ENCODE measurements at places on chromosomes 5 and 9. TPM values are rescaled to one million over a fixed set of nuclear protein-coding genes. Genes with fewer than 3 reads are reported as not detected.

The MAPK9 gene
- 25.0 TPM for total RNA-seq

DNA sequence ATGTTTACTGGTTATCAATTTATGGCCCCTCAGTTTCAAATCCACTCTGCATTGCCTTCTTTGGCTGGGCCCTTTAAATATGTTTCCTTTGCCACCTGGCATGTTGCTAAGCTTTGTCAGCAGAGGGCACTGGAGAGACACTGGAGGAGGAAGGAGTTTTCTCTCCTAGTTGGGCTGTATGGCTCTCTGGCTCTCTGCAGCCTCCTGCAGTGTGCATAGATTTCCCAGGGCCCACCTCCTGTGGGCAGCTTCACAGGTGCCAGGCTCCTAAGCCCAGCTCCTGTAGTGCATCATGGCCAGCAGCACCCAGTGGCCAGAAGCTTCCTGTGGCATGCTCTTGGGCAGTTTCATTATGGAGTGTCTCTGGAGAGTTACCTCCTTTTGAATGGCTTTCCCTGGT is 23.3 kb downstream of the CAVIN4 start:
- DNase-seq: no peak

DNA sequence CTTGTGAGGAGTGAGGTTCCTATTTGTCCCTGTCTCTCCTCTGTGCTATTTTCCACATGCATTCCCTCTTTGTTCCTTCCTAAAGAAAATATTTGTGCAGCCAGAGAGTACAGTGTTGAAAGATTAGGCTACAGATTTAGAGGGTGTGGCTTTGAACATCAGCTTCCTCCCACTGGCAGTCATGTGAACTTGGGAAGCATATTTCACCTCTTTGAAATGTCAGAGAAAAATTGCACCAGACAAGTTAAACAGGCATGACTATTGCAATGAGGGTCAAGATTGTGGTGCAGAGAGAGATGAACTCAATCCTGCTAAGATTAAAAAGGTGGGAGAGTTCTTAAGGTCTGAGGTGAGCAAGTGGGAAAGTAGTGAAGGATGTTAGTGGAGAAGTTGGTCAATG is 641.0 kb downstream of the DNAH5 start:
- no peak for DNase-seq

GRCh38 chr5:100519075-100519474 is 16.1 kb upstream of the FAM174A start:
- DNase-seq: no peak

The SPATA31E1 gene
- total RNA-seq: not detected

All from gastrocnemius medialis (tissue), 4 donors.